ENCODE measurements at places on chromosomes 4 and X.

DNA sequence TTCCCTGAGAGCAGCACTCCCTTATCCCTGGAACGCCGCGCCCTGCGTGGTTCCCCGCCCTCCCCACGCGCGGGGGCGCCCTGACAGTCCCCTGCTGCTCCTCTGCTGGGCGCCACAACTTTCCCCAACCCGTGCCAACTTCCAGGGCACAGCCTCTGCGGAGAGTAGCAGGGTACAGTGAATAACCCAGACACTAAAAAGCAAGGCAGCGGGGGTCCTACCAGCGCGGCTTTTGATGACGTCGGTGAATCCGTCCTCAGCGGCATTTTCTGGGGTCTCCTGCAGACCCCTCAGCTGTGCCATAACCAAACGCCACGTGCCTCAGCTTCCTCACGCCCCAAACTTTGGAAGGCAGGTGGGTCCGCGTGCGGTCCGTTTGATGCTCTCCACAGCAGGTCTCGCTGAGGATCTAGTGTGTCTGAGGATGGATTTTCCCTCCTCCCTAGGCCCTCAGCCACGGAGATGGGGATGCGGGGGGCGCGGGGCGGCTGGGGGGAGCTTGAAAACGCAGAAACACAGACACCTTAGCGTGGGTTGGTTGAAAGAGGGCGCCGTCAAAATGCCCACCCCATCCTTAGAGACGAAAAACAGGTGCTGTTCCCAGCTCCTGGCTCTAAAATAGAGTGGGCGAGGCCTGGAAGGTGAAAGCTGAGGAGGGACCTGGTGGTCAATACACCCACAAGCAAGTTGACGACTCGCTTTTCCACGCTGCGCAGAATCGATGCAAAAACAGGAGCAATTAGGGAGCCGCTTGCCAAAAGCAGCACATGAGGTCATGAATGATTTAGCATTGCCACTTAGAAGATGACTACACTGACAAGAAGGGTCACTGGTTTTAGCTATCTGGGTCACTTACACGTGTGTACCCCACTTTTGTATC is 405.6 kb downstream of the FAM47A start:
- DNase-seq, result no peak

DNA sequence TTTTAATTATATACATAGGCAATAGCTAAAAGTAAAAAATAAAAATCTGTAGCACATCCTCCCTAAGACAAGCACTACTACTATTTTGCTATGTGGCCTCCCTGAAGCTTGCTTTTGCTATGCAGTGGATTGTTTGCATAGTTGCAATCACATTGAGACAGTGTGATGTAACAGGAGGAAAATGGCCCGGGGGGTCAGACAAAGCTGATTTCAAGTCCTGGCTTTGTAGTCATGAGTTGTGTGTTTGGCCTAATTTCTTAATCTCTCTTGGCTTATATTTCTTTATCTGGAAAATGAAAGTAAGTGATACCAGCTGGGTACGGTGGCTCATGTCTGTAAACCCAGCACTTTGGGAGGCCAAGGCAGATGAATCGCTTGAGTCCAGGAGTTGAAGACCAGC is 166.6 kb downstream of the LHFPL1 start:
- DNase-seq, result peak; percentile 38

- DNase-seq, result peak; percentile 57
Observed at GRCh38 chr4:181637186-181638105, 605.8 kb upstream of the TENM3 start.

- DNase-seq, result peak; percentile 61
Observed at GRCh38 chr4:56684320-56685050, 3.4 kb upstream of the HOPX start.

DNA sequence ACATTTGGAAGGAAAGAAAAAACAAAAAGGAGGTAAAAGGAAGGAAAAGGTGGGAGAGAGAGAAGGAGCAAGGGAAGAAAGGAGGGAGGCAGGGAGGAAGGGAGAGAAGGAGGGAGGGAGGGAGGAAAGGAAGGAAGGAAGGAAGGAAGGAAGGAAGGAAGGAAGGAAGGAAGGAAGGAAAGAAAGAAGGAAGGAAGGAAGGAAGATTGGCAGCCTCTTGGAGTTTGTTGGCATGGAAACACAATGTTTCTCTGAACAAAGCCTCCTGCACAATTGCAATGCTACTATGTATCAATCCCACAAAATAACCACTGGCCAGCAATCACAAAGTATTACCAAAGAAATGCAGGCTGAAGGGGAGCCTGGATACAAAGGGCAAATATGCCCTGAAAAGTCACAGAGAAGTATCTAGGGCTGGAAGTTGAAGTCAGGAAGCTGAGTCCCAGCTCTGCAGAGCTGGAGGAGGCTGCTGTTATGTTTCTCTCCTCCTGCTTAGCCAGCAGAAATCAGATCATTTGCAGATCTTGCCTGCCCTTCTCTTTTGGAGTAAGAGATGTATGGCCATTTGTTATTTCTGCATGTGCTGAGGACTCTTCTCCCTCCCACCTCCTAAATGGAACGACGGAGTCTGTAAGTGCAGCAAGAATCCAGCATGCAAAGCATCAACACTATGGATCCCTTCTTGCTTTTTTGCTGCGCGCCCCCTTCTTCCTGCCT is 195.9 kb upstream of the LDB2 start:
- DNase-seq, result no peak

DNA sequence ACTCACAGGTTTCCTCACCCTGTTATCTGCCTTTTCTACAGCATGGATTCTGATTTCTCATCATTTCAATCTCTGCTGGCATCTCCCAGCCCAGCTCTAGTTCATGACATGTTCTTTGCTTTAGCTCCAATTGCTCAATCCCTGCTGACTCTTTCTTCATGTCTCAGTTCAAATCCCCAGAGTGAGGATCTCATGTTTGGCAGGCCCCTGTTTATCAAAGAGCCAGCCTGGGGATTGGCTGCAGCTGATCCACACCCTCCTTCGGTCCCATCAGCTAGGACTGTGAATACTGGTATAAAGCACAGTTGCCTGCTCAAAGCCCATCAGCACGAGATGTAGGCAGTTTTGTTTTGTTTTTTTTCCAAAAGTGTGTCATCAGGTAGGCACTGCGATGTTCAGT is 14.4 kb upstream of the CC2D2A start:
- DNase-seq, result peak; percentile 67

DNA sequence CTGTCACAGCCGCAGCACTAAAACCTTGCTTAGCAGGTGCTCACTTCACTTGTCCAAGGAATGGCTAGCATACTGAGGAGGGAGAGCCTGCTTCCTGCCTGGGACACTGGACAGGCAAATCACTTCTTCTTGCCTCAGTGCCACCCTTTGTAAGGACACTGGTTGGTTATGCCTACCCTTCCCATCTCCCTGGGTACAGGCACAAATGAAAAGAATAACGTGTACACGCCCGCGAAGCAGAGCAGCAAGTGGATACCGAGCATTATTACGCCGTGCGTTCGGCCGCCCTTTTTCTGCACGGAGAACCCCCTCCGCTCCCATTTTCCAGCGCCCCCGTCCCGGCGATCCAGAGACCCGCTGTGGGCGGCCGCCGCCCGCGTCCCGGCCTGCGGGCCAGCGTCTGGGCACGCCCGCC is 338 bp upstream of the KLHL2 start:
- DNase-seq, result no peak

DNA sequence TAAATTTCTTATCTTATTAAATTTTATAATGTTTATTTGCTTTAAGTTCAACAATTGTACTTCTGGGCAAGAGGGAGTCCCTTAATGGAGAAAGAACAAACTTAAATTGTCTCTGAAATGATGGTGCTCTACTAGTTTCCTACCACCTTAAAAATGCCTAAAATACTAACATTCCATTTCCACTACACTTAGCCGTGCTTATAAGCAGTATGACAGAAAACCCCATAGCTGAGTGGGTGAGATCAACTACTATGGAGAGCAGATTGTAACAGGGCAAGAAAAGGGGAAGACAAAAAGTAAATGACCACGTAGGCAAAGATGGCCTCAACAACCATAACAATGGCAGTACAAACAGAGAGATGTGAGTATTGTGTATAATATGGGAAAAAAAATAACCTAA is 35.0 kb downstream of the RFC1 start:
- DNase-seq, result peak; percentile 4

GRCh38 chr4:129345609-129346008 is 249.7 kb downstream of the C4orf33 start:
- no peak for DNase-seq

GRCh38 chr4:123017636-123018395 is 95.4 kb upstream of the NUDT6 start:
- DNase-seq, result peak; percentile 70

DNA sequence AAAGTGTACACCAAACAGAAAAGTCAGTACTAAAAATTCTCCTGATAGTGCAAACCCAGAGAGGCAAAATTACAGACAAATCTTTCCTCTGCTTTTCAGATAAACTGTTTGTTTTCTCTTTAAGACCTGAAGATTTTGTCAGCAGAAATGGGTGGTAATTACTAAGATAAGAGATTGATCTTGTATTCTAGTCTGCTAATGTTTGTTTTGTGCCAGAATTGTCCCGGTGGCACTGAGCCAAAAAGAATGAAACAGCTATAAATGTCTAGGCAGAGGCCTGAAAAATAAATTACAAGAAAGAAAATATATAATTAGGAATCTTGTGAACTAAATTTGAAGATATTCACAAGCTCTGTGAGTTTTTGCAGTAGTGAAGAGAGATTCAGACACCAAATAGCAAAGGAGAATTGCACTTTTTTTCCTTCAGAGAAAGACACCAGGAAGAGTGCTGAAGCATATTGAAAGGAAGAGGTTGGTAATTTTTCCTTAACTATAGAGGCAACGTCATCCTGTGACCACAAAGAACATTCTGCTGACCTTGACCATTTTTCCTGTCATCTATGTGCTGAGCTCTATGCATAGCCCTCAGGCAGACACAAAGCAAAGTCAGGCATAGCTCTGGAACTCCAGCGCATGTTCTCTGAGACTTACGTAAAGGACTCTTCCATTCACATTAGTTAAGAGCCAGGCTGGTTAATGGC is 314.5 kb upstream of the RASGEF1B start:
- no peak for DNase-seq

- DNase-seq, result peak; percentile 47
Observed at GRCh38 chr4:85761803-85762528, 287.0 kb downstream of the ARHGAP24 start.

GRCh38 chr4:105184316-105184980 is 37.8 kb downstream of the TET2 start:
- no peak for DNase-seq

DNA sequence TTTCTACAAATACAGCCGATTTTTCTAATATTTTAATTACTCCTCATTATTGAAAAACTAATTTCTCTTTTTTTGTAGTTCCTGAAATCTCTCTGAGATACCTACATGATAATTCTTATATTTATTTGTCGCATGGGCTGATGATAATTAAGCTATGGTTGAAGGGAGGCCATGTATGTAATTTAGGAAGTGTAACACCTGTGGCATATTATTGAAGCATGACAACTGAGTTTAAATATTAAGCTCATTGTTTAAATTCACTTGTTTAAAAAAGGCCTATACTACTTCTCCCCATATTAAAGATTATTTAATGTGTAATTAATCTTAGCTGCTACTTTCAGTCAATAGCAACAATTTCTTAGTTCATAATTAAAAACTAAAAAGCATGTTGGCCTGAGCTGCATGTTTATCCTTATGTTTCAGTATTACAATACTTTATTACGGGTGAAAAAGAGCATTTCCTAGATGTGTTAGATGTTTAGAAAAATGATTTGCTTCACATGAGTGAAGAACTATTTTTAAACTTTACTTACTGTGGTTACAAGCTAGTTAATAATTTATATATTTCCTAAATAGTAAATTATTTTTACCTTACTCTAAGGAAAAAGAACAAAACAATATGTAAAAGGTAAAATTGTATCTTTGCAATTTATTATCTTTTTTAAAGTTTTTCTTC is 122.4 kb downstream of the RAP1GDS1 start:
- no peak for DNase-seq

Measured in fibroblast of skin of right biceps (primary cell).